Pulmonary artery endothelial cell (primary cell): ENCODE measurements at places on chromosomes 1 and 21. TPM values are rescaled to one million over a fixed set of nuclear protein-coding genes. Genes with fewer than 3 reads are reported as not detected.
A peak's percentile ranks its signal among the peaks of the same experiment; 100 is the strongest.

DNA sequence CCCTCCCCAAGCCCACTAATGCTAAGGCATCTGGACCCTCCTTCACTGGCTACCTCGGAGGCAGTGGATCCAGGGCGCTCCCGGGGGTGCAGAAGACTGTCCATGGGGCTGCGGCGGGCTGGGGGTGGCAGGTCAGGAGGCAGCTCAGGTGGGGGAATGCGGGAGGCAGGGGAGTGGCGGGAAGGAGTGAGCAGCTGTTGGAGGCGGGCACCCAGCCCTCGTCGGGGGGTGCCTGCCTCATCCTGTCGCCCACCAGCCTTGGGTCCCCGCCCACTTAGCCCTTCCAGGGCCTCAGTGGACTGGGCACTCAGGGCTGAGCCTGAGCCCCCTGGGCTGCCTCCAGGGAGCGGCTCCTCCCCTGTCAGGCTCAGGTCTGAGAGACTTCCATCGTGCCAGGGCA is 10.7 kb upstream of the GATAD2B start:
- DNase-seq: no peak

- no peak for DNase-seq
These were observed 31.5 kb downstream of the HMGB4 start for GRCh38 chr1:33895396-33895795.

TMEM82 gene
- total RNA-seq: not detected in 2 replicates

- no peak for DNase-seq
These were observed 207.1 kb downstream of the HHAT start for GRCh38 chr1:210535761-210536160.

- DNase-seq: peak; percentile 43
These were observed 29.1 kb downstream of the CHML start for GRCh38 chr1:241611063-241611462.

- no peak for DNase-seq
These were observed 101.0 kb downstream of the DENND1B start for GRCh38 chr1:197674286-197674685.

- no peak for DNase-seq
These were observed 26.9 kb downstream of the IGSF21 start for GRCh38 chr1:18134324-18135046.

- DNase-seq: no peak
These were observed 11.1 kb downstream of the CYP2J2 start for GRCh38 chr1:59915516-59915915.

SPATA1 gene
- 0.66 and 0.95 TPM in 2 replicates for total RNA-seq

- no peak for DNase-seq
These were observed 85.6 kb downstream of the FAM78B start for GRCh38 chr1:166080967-166081870.

- no peak for DNase-seq
These were observed 227 bp downstream of the NBL1 start for GRCh38 chr1:19644395-19644680.

NLRP3 gene
- not detected in 2 replicates for total RNA-seq

- DNase-seq: no peak
These were observed 16.1 kb upstream of the STMN1 start for GRCh38 chr1:25922056-25922970.

- no peak for DNase-seq
These were observed 39.4 kb upstream of the SPOCD1 start for GRCh38 chr1:31855038-31855845.

- no peak for DNase-seq
These were observed 474.7 kb upstream of the DAB1 start for GRCh38 chr1:57898531-57898930.

OR10J1 gene
- total RNA-seq: not detected in 2 replicates

MAP3K7CL gene
- 6.6 and 7.6 TPM in 2 replicates for total RNA-seq

- DNase-seq: no peak
These were observed 1326.5 kb downstream of the PLA2G4A start for GRCh38 chr1:188155261-188155660.
